Hepatocyte (in vitro differentiated cells): ENCODE measurements at places on chromosomes 7 and 10.

DNA sequence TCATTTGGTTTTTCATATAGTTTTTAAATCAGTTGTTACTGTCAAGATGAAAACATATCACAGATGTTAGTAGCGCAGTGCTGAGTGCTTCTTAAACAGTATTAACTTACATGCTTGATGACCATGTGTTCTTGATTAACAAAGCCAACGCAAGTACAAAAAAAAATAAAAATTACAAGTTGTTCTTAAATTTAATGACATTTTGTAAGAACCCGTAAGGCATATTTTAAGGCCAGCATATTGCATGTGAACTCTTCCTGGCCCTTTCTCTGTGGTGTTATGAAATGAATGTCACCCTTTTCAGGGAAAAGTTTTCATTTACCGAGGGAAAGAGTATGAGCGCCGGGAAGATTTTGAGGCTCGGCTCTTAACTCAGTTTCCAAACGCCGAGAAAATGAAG is 140.4 kb upstream of the NPS start:
- no peak for DNase-seq

DNA sequence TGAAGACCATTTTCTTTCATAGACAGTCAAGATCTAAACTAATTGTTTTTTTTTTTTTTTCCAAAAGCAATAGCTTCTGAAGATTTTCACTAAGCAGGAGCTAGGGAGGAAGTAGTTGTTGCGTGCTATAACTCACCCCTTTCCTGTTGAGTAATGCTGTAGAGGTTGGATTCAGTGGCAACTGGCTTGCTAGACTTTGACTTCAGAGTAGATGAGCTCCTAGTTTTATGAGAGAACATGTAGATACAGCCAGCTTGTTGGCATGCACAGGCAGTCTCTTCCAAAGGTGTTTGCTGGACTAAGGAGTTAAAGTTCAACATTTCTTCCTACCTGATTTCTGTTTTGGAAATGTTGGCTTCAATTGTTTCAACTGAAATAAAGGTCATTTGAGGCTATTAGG is 66.2 kb upstream of the MXI1 start:
- peak; percentile 44 for DNase-seq

- DNase-seq = peak; percentile 48
Measured at GRCh38 chr10:44925224-44925623, 14.1 kb downstream of the TMEM72 start.

- no peak for DNase-seq
Measured at GRCh38 chr10:89119651-89120050, 87.5 kb downstream of the CH25H start.

GRCh38 chr10:7561216-7561893 is 105.4 kb downstream of the ITIH5 start:
- peak; percentile 70 for DNase-seq

- DNase-seq = no peak
Measured at GRCh38 chr7:31079126-31079823, 27.2 kb downstream of the ADCYAP1R1 start.

DNA sequence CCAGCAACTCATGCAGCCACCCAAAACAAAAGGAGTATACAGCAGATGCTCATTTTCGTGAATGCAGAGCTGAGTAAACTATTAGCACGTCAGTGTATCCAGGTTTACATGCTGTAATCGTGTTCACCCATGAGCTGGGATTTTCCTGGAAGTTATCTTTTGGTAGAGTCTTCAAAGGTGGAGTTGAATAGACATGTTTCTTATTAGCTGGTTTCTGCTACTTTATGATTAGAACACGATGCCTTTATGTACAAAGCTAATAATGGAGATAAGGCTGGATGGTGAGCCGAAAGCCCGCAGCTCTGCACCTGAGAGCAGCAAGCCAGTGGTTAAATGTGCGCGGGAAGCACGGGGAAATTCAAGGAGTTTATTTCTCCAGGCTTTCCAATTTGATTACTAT is 123.8 kb downstream of the ADARB2 start:
- DNase-seq = no peak
